ENCODE measurements at places on chromosomes 1 and 21.

- no peak for DNase-seq
Measured at GRCh38 chr1:50634251-50634650, 211.0 kb upstream of the DMRTA2 start.

GRCh38 chr1:24898152-24898908 is 31.7 kb downstream of the RUNX3 start:
- no peak for DNase-seq

GRCh38 chr21:36461918-36462486 is 17.9 kb downstream of the CLDN14 start:
- no peak for DNase-seq

DNA sequence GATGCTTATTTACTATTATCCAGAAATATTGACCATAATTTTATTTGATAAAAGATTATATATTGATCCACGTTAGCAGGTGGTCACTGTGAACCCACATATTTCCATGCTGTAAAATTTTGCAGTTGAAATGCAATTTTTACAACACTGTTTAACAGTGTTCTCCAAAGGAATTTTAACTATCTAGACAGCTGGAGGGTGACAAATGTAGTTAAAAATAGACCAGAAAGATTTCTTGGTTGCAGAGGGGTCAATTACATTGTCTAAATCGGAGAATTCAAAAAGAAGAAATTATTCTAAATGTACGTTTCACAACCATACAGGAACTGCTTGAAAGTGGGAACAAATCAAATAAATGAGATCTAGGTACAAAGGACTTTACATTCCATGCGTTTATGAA is 625.2 kb upstream of the NCAM2 start:
- no peak for DNase-seq

GRCh38 chr1:15275921-15276683 is 29.1 kb downstream of the FHAD1 start:
- DNase-seq: no peak

DNA sequence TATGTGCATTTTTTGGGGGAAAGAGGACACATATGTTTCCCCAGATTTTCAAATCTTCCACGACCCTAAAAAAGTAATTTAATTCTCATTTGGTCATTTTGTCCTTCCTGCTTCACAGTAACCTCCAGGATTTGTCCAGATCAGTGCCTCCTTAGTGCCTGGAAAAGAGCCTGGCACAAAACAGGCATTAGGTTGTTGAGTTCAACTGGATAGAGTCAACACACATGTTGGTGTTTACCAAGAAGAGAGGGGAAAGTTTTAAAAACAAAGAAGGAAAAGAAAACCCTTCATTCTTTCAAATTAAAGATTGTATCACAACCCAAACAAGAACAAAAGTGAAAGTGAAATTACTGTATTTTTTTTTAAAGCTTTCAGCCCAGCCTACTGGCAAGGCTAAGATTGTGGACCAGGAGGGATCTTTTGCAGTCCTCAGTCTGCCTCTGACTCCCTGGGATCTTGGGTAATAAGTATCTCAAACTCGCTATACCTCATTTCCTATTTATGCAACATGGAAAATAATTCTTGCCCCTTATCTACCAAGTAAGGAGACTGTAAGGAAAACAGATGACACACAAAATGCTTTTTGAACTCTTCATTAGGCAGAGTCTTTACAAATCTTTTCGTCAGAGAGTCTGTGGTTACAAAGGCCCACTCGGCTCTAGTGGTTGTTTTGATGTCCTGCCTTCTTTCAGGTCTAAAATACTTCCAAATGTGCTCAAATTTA is 57.8 kb downstream of the ZNF281 start:
- DNase-seq: no peak

- DNase-seq: no peak
Measured at GRCh38 chr1:30864681-30865080, 43.9 kb downstream of the SDC3 start.

DNA sequence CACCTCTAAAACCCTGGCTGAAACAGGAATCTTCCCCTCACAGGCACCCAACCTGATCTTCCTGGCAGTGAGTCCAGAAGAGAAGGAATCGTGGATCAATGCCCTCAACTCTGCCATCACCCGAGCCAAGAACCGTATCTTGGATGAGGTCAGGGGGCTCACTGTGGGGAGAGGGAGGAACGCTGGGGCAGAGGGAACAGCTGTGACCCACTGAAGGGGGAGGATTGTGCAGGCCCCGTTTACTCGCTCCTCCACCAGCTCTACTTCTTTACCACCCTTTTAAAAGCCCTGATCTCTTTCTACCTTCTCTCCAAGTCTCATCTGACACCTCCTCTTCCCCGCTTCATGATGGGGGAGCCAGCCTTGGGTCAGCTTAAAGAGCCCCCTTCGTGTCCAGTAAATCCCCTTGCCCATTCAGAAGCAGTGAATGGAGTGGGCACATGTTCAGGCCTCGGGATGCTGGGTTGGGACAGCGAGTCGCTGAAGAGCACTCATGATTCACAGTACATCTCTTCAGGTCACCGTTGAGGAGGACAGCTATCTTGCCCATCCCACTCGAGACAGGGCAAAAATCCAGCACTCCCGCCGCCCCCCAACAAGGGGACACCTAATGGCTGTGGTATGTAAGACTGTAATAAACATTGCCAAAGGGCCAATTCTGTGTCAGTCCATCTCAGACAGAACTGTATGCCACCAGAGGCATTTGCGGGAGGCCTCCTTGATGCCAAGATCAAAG is 7.3 kb downstream of the PLEKHO1 start:
- DNase-seq: no peak

DNA sequence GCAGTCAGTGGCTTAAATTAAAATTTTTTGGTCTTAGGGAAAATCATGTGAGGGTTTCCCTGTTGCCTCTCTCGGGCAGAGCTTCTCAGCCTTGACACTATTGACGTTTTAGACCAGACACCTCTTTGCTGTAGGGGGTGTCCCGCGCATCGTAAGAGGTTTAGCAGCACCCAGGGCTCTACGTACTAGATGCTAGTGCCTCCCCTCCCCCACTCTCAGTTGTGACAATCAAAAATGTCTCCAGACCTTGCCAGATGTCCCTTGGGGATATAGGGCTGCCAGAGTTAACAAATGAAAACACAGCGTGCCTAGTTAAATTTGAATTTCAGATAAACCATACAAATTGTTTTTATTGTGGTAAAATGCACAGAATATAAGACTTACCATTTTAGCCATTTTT is 293.3 kb downstream of the DISC1 start:
- no peak for DNase-seq

- DNase-seq: no peak
Measured at GRCh38 chr1:180614730-180615129, 17.1 kb upstream of the XPR1 start.

GRCh38 chr1:25702101-25702775 is 85.6 kb downstream of the MAN1C1 start:
- no peak for DNase-seq

All from left renal pelvis (tissue), 4 donors.